Thoracic aorta (tissue), 2 donors: ENCODE measurements at places on chromosomes 7 and 10. TPM values are rescaled to one million over a fixed set of nuclear protein-coding genes. Genes with fewer than 3 reads are reported as not detected.

Gene HOXA3
- total RNA-seq, result 6.5 TPM

Gene JMJD1C
- 95.2 TPM for total RNA-seq

Gene MRLN
- total RNA-seq, result not detected

Gene IFRD1
- total RNA-seq, result 67.0 TPM

Gene STRIP2
- not detected for total RNA-seq

Gene NKX1-2
- not detected for total RNA-seq

Gene RAPGEF5
- 66.5 TPM for total RNA-seq

Gene TRIM74
- not detected for total RNA-seq

DNA sequence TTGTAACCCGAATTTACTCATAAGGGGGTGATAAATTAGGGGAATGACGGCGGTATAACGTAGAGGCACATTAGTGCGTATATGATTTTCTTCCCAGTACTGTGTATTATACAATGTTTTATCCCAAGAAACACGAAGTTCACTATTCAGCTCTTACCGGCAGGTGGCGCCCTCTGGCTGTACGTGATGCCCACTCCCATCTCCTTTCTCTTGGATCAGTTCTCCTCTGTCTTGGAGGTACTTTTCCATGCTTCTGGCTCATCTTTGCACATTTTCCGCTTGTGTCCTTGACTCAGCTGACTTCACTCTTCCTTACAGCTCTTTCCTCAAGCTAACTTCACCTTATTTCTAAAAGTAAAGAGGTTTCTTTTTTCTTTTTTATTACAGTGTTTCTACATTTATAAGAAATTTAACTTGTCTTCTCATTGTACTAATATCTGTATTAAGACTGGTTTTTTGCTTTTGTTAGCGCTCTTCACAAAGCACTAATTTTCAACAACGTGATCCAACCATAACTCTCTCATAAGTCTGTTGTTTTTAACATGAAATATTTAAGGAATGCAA is 21.3 kb downstream of the TMEM176B start:
- no peak for DNase-seq

GRCh38 chr10:110843031-110843430 is 28.7 kb upstream of the PDCD4 start:
- DNase-seq, result no peak

GRCh38 chr7:45642044-45642443 is 67.9 kb downstream of the ADCY1 start:
- DNase-seq, result no peak

DNA sequence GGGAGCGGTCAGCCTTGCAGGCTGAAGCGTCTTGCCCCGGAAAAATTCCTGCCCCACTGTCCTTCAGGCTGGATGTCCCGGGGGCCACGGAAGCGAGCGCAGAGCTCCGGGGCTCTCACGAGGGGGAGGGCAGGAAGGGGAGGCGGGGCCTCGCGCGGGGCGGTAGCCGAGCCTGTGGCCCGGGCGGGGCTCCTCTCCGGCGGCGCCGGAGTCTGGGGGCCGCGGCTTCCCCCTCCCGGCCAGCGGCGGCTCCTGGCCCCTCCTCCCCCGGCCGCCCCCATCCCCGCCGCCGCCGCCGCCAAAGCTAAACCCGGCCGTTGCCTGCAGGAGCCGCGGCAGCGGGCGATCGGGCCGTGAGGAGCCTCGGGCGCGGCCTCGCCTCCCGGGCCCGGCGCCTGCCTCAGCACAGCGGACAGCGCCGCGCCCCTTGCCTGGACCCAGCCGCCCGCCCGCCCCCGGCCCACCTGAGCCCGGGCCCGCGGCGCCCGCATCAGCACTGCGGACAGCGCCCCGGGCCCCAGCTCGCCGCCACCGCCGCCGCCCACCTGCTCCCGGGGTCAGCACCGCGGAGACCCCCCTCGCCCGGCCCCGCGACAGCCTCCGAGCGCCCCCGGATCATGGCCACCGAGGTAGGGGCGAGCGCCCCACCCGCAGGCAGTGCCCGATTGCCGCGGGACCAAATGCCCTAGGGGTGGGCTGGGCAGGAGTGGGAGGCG is at the start of gene GOLGA7B:
Gene GOLGA7B, plus strand, starts transcription at position 157 of the 716 bp plus-strand sequence. Its CDS starts 461 bp downstream, at position 618.
- DNase-seq, result no peak

DNA sequence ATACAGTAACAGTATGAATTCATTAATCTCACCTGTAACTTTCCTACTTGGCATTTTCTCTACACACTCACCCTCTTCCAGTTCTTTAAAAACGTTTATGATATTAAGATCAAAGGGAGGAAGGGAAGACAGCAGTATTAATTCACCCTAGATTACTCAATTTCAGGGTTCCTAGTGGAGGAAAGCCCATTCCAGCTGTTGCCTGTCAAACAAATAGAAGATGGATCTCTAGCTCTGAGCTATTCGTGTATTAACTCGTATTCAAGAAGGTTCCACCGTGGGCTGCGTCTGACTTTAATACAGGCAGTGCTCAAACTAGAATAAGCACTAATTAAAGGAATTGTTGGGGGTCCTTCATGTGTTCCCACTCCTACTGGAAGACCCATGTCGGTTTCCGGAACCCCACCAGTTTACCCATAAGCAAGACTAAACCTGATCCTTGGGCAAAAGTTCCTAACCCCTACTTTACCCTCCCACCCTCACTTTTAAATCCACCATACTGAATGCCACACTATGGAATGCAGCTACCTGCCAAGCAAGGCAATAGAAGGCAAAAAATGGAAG is 2.1 kb downstream of the NANOS1 start:
- no peak for DNase-seq

DNA sequence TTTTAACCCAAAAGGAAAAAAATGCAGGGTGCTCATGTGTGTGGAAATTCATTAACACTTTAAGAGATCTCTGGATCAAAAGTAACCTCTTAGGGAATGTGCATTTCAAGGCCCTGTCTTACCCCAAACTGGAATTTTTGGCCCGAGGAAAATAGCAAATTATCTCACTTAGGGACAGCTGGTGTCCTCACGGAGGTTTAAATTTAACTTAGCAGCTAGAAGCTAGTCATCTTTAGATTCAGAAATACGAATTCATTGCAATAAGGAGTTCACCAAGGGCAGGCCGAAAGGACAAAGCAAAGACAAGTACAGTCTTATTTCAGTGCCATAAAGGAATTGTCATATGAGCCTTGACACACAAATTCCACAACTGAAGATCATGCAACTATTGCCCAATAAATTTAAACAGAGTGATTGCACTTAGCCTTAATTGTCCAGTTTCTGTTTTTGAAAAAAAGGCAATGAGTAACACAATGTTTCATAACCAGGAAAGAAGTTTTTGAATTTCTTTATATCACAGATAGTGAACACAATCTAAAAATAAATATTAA is 22.4 kb upstream of the SEMA3C start:
- DNase-seq, result no peak

GRCh38 chr7:13770305-13770704 is 219.2 kb downstream of the ETV1 start:
- no peak for DNase-seq

GRCh38 chr10:117541405-117541908 is 1.1 kb upstream of the EMX2 start:
- no peak for DNase-seq

DNA sequence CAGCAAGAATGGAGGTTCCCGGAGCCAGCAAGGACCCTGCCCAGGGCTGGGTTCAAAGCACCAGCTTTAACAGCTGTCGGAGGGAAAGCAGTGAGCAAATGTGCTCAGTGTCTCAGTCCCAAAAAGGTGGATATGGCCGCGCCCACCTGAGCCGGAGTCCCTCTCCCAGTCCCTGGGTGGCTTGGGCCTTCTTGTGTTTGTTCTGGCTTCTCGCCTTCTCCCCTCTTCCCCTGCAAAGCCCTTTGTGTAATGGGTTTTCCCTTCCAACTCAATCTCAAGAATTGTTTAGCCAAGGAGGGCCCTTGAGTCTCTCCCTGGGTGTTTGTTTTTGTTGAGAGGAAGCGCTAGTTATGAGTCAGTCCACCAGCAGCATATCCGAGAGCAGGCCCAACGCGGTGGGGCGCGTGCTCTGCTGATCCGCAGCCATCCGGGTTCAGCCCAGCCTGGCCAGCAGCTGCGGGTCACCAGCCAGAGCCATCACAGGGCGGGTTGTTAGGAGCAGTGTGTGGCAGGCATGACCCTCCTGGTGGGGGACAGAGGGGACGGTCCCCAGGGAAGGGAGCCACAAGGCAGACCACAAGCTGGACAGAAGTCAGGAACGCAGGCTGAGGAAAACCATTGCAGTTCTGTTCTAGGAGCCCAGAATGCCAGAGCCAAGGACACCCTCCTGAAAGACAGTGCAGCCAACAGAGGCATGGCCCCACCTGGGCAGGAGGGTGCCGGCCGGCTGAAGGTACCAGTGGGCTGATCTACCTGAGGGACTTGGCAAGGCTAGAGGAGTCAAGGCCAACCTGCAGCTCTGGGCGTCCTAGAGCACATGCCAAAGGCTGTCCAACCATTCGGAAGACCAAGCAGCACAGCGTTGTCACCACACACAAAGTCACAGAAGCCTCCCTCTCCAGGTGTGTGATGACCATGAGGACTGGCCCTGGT is 21.3 kb downstream of the CALML3 start:
- DNase-seq, result no peak

DNA sequence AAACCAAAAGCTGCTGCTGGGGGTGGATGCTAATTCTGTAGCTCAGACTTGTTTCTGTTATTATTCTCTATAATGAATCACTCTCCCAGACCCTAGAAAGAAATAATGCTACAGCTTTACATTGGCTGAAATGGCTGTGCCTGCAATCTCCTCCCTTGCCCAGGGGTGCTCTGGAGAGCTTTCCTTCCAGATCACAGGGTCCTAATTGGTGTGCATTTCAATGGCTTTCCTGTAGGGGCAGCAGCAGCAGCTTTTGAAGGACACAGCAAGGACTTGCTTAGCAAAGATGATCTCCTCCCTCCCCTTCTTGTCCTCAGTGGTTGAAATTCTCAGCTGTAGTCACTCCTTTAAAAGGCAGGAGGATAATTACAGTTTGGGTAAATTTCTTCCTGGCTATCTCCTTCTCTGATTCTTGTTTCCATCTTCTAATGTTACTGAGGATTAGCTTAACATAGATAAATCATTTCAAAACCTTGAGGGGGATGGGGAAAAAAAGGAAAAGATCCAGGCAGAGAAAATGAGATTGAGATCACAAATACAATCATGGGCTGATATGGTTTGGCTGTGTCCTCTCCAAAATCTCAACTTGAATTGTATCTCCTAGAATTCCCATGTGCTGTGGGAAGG is 120.2 kb upstream of the CTTNBP2 start:
- DNase-seq, result no peak

DNA sequence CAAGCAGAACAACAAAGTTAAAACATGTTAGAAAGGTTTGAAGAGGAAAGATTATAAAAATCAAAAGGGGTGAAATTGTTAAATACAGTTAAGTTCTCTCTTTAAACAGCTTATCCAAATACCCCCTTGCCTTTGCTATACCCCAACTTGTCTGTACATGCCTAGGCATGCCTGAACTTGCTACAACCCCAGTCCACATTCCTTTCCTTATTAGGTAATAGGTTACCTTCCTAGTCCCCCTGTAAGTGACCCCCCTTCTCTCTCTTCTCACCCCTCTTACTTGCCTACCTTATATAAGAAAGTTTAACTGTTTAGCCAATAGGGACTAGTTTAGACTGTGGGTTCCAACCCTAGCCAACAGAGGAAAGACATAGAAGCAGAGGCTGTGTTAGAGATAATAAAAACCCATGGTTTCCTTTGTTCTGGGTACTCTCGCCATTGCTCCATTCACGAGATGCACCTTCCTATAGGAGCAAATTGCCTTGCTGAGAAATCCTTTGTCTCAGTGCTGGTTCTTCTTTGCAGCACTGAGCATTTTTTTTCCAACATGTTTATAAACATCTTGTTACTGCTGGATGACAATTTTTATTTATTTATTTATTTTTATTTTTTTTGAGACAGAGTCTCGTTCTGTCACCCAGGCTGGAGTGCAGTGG is 282.2 kb upstream of the GALNT17 start:
- DNase-seq, result no peak

DNA sequence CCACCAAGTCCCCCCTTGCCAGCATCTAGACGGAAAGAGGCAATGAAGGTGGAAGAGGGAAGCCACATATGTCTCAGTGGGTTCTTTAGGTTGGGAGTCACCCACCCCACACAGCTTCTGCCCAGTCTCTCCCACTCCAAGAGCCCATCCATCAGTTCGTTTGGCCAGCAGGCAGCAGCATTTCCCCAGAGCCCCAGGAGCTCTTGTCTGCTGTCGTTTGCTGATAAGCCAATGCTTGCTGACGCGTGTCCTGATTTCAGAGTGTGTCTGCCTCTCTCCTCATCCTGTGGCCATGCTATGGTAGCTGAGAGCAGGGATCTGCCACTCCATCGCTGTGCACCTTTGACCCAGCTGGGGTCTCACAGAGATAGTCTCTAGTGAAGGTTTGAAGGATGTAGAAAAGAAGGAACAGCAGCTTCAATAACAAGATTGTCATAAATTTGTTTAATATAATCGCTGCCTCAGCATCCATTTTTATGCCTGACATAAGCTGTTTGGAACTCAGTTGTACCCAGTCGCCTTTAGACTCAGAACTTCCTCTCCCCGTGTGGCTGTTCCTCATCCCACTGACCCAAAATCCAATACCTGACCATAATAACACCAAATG is 39.4 kb upstream of the GDF10 start:
- no peak for DNase-seq

DNA sequence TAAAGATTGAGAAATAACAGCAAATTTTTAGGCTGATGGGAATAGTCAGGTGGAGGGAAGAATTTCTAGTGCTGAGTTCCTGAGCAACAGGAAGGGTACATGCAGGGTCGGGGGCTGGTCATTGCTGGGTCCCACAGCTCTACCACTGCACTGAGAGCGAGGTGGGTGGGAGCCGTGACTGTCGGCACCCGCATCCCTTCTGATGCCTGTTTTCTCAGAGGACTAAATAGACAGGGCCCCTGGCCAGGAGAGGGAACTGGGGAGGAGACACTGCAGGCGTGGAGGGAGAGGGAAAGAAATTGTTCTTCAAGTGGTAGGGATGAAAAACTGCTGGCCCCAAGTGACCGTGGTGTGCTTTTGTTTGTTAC is 7.3 kb downstream of the GTPBP4 start:
- DNase-seq, result no peak

DNA sequence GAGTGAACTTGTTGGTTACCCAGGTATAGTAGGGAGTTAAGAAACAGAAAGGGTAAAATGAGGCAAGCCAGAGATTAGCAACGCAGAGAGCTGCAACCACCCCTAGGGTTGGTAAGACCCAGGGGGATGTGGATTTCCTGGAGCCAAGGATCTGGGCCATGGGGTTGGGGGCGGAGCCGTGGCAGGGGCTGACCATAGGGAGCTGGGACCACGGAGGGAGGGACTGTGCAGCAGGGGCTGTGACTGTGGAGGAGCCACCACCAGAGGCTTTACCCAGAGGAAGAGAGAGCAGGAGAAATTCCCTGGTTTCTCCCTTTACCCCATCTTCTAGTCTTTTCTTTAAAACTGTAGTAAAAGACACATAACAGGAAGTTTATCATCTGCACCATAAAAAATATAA is 58.6 kb upstream of the BAIAP2L1 start:
- no peak for DNase-seq
